ENCODE measurements at places on chromosomes 13 and 19.

GRCh38 chr19:6185093-6185834 is 49.8 kb downstream of the ACSBG2 start:
- no peak for DNase-seq

DNA sequence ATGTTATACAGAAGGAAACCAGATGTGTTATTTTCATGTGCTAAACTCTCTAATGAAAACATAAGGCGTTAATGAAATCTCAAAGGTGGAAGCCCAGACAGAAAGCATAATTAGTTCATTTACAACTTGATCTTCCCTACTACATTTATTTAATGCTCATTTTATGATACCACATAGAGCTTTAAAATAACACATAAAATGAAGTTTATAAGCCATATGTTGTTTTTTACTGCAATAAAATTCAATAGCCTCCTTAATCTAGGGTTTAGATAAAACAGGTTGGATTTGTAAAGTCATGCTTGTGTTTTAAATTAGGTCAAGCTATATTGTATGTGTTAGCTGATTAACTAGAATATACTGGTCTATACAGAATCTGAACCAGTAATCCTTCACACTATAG is 81.2 kb downstream of the TNFRSF19 start:
- no peak for DNase-seq

GRCh38 chr13:52695856-52696255 is 43.2 kb downstream of the SUGT1 start:
- no peak for DNase-seq

GRCh38 chr13:90500569-90500968 is 846.9 kb upstream of the MIR17HG start:
- DNase-seq, result no peak

- no peak for DNase-seq
Observed at GRCh38 chr13:19158006-19158405, 23.6 kb downstream of the TUBA3C start.

DNA sequence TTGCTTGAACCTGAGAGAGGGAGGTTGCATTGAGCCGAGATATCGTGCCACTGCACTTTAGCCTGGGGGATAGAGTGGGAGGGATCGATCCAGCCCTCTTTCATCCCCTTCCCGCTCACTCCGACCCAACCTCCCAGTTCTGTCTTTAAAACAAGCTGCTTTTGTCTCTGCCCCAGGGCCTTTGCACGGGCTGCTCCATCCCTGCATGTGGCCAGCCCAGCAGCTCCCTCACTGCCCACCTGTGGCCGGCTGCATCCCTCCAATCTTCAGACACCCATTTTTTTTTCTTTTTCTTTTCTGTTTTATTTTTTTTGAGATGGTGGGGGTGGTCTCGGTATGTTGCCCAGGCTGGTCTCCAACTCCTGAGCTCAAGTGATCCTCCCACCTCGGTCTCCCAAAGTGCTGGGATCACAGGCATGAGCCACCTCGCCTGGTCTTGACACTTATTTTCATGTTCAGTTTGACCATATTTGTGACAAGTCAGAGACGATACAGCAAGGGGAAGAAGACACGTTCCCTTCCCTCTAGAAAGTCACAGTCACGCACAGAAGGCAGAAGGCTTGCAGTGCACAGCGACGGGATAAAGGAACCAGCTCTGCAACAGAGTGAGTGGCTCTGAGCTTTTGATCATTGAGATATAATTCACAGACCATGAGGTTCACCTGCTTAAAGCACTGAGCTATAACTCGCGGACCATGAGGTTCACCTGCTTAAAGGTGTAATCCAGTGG is 31.8 kb downstream of the EFNA2 start:
- DNase-seq, result no peak

DNA sequence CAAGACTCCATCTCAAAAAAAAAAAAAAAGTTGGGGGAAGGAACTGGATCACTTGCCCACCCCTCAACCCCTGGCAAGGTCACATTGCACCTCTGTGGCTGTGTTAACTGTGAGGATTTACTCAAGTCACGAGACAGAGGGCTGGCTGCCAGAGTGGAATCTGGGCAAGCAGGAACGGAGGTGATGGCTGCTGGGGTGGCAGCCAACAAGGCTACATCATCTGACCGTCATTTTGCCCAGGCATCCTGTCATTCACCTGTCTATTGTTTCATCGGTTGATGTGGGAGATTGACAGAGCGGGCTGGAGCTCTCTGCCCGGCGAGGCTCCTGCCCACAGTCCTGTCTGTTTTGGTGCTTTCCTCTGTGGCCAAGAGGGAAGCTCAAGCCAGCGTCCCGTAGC is 75.7 kb downstream of the DPF1 start:
- no peak for DNase-seq

DNA sequence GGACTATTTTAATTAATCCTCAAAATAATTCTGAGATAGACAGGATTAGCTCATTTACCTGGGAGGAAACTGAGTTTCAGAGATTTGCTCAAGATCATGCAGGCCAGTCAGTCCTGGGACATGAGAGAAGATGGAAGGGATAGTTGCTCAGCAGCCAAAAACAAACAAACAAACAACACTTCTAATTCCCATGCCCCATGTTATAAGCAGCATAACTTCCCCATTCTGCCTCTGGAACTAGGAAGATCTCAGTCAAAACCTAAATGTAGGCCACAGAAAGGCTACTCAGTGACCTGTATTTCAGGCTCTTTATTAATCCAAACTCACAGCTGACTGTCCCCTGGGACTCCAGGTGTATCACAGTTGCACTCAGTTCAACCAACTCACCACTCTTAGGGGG is 489.2 kb upstream of the NBEA start:
- no peak for DNase-seq
